ENCODE measurements at places on chromosomes 5 and 9.

GRCh38 chr5:10471677-10472076 is 30.0 kb downstream of the ROPN1L start:
- DNase-seq, result no peak

GRCh38 chr9:15355669-15356068 is 48.7 kb upstream of the TTC39B start:
- no peak for DNase-seq

- DNase-seq, result no peak
Measured at GRCh38 chr5:124160265-124160664, 586.2 kb downstream of the ZNF608 start.

GRCh38 chr9:89011683-89012082 is 20.4 kb downstream of the S1PR3 start:
- DNase-seq, result no peak

GRCh38 chr5:52989025-52989780 is at the start of gene ITGA2:
Gene ITGA2, plus strand, starts transcription at chr5:52989352. Its CDS starts 117 bp downstream, at chr5:52989469.
- no peak for DNase-seq
